ENCODE measurements at places on chromosomes 13 and 19. TPM values are rescaled to one million over a fixed set of nuclear protein-coding genes. Genes with fewer than 3 reads are reported as not detected.

The NLRP4 gene
- total RNA-seq = not detected

The HRC gene
- 0.25 TPM for total RNA-seq

The IGFL3 gene
- not detected for total RNA-seq

The PSG1 gene
- total RNA-seq = not detected

The HSD11B1L gene
- 23.4 TPM for total RNA-seq

The SWSAP1 gene
- 0.25 TPM for total RNA-seq

The THAP8 gene
- total RNA-seq = 2.2 TPM

The ADAMTSL5 gene
- under 0.01 TPM for total RNA-seq

The PLIN4 gene
- total RNA-seq = 0.49 TPM

The IZUMO2 gene
- total RNA-seq = not detected

The ATCAY gene
- 85.8 TPM for total RNA-seq

The PGLYRP2 gene
- not detected for total RNA-seq

The STOML3 gene
- total RNA-seq = 0.25 TPM

The CYP4F2 gene
- total RNA-seq = not detected

The GFY gene
- 0.25 TPM for total RNA-seq

The SHISA7 gene
- 7.1 TPM for total RNA-seq

The AMH gene
- 0.74 TPM for total RNA-seq
